ENCODE measurements at places on chromosomes 2 and 18.

DNA sequence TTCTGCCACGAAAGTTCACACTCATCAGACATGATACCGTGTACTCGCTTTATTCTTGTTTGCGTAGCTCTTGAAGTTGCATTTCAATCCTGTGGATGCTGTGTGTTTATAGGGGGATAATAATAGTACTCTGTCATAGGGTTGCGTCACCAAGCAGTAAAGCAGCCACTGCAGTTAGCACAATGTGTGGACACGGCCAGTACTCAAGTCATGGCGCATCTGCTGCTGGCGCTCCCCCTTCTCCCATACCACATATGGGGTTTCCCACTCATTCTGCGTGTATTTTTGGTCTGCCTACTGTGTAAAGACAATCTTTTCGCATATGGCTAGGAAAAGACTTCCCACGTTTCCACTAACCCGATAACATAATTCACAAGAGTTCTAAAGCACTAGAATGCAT, 2.1 kb upstream of the ZBTB14 start:
- DNase-seq: no peak

GRCh38 chr2:31324016-31324633, 90.2 kb downstream of the EHD3 start:
- no peak for DNase-seq

DNA sequence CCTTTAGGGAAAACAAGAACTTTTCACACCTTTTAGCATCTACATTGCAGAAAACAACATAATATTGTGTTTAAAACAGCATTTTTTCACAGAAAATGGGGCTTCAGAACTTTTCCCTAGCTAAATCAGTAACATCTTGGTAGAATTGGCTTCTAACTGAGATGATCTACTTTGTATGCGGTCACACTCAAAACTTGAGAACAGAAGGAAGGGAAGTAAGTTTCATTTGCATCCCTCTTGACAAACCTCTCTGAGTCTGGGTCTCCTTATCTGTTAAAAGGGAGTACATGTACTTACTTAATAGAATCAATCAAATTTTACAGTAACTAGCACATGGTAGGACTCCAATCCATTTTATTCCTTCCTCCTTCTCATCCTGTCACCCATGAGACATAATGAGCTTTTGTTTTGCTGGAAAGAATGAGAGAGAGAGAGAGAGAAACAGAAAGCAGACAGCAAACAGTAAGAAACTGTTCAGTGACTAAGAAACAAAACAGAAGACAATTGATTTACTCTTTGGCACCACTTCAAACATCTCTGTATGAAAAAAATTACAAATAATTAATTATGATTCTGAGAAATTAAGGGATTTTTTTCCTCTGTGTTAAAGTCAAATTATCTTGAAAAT, 387.3 kb downstream of the SATB2 start:
- DNase-seq: no peak

DNA sequence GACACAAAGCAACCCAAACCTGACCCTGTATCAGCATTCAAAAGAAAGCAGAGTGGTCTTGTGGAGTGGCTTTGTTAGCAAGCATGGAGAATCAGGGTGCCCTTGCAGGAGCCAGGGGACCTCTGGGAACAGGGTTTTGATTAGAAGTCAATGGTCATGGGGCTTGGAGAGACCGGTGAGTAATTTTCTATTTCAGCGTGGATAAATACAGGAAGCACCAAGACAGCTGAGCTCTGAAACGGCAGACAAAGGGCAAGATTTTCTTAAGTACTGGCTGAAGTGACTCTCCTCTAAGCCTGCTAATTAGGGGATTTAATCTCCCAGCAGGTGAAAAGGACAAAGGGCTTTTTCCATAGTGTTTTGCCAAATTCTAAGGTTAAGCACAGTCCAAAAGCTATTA, 78.0 kb upstream of the GAREM1 start:
- no peak for DNase-seq

- no peak for DNase-seq
These were observed at the start of gene CCL20 for GRCh38 chr2:227813562-227814353. TSS of gene CCL20 (plus strand) at chr2:227813842. CDS start at chr2:227813912, 70 bp downstream.

GRCh38 chr18:8911408-8912340, 190.8 kb upstream of the NDUFV2 start:
- DNase-seq: no peak

- DNase-seq: no peak
These were observed 22.3 kb downstream of the MGAT4A start for GRCh38 chr2:98708396-98709186.

- peak; percentile 51 for DNase-seq
These were observed 470.6 kb upstream of the MEX3C start for GRCh38 chr18:51668101-51668500.

GRCh38 chr18:32753656-32754260, 19.1 kb downstream of the KLHL14 start:
- DNase-seq: no peak

- no peak for DNase-seq
These were observed 158.4 kb downstream of the BCL2 start for GRCh38 chr18:63161032-63161760.

DNA sequence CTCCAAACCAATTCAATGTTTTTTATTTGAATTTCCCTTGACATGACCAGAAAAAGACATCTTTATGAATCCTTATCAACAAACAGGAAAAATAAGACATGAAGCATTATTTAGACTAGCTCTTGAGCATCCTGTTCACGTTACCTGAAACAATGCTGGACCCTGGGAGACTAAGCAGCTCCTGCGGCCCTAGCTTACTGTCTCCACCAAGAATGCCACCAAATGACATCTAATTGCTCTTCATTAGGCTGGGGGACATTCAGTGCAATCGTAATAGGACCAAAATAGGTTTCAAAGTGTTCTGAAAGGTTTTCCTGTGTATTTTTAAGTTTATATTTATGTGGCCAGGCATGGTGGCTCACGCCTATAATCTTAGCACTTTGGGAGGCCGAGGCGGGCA, 25.5 kb downstream of the NFE2L2 start:
- no peak for DNase-seq

DNA sequence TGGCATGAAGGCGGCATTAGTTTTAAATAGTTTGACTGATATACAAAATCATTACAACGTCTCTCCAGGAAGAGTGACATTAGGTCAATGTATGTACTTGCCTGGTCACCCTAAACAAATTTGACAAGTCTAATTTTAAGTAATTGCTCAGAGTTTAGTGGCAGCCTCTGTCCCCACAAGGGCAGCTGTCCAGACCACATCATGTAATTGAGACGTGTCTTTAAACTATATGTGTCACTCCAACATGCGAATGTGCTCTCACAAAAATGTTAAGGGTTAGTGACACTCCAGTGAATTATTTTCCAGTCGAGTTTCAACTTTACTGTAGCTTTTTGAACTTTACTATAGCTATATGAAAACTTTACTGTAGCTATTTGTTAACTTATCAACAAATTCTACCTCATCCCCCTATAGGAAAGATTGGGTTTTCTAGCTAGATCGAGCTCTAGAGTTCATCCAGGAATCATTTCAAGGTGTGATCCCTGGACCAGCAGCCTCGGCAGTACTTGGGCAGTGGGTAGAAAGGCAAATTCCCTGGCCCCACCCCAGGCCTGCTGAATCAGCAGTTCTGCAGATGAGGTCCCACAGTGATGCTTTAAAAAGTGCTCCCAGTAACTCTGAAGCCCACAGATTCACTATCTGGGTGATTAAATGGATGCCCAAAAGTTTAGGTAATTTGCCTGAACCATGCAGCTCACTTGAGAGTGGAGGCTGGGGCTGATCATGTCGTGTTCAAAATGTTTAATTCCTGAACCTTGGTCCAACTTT, 66.4 kb upstream of the POU3F3 start:
- no peak for DNase-seq

GRCh38 chr2:58974426-58974825, 733.3 kb upstream of the FANCL start:
- DNase-seq: no peak

GRCh38 chr2:64876137-64876647, 113.0 kb upstream of the SLC1A4 start:
- DNase-seq: no peak

GRCh38 chr18:2966560-2966959, 46.4 kb downstream of the LPIN2 start:
- no peak for DNase-seq

GRCh38 chr18:13465476-13465875, 246.9 kb downstream of the LDLRAD4 start:
- DNase-seq: peak; percentile 36

- no peak for DNase-seq
These were observed 10.9 kb downstream of the POLI start for GRCh38 chr18:54280220-54280569.

DNA sequence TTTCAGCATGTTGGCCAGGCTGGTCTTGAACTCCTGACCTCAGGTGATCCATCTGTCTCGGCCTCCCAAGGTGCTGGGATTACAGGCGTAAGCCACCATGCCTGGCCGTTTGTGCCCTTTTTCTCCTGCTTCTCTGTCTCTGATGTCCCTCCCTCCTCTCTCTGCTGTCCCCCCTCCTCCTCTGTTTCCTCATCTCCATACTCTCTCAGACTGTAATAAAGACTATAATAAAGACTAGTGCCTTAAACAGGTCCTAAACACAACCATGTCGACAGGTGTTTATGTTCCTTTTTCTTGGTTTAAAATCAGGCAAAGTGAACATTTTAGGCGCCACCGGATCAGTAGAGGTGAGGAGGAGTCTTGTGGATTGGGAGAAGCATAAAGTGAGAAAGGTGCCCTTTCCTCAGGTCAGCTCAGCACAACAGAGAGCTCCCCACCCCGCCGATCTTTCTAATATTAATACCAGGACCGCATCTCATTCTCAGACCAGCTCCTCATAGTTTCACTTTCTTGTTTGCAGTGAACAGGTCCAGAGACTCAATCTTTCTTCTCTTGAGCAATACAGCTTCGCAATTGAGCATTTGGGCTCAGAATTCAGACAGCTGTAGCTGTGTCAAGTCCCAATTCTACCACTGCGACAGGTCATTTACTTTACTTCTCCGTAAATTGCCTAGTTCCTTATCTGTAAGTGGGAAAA, 23.7 kb downstream of the TIMM21 start:
- no peak for DNase-seq

- peak; percentile 56 for DNase-seq
These were observed 27.3 kb downstream of the ZAP70 start for GRCh38 chr2:97740590-97741182.

DNA sequence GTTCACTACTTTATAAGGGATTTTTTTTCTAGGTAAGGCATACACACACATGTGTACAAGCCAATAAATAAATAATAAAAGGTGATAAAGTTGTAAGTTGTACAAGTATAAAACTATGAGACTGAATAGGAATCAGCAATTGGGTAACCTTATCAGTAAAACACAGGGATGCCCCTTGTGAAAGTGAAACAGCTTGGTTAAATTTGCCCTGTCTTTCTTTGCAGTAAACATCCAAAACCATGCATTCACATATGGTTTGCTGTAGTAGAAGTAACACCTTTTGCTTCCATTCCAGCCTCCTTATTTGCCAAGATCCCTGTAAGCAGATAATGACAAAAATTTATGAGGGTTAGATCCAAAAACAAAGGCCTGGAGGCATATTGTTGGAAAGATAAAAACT, 44.3 kb upstream of the NEUROD1 start:
- no peak for DNase-seq

DNA sequence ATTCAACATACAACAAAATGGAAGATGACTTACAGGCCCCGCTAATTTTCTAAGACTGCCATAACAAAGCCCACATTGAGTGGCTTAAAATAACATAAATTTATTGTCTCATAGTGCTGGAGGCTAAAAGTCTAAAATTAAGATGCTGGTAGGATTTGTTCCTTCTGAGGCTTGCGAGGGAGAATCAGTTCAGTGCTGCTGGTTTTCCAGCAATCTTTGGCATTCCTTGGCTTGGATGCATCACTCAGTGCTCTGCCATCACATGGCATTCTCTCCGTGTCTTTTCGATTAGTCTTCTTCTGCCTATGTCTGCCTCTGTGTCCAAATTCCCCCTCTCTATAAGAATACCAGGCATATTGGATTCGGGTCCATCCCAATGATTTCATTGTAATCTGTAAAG, 959.3 kb upstream of the TMEFF2 start:
- DNase-seq: no peak

- DNase-seq: no peak
These were observed 455.4 kb upstream of the LRRTM4 start for GRCh38 chr2:77977471-77978063.

GRCh38 chr18:37335409-37335736, 230.2 kb downstream of the CELF4 start:
- no peak for DNase-seq

DNA sequence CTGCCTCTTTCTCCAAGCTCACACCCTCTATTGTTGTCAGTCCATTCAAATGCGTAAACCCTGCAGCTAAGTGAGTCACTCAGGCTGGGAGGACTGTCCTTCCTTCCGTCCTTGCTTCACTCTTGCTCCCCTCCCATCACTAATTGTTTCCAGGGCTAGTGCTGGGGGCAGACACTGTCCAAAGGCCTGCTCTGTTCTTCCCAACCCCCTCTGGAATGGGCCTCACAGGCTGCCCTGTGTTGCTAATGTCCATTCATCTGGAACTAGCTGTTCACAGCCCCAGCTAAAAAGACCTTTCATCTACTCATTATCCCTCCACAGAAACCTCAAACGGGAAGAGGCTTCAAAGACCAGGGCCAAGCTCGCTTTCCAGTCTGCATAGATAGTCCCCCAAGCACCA, 31.9 kb upstream of the NRP2 start:
- DNase-seq: no peak

- no peak for DNase-seq
These were observed 11.8 kb downstream of the GULP1 start for GRCh38 chr2:188303363-188304031.

DNA sequence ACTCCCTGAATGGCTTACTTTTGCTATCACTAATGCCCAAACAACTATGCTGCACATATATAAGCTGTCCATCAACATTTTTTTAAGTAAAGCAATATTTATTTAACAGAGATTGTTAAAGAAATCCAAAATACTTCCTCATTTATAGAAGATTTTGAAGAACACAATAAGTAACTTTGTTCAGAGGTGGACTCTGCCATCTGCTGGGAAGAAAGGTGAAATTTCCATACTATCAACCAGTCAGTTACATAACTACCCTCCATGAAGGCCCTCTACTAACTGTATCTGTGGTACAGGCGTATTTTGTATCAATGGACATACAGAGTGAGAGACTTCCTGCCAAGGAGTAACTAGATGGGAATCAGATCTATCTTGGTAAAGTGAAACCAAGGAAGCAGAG, 106.0 kb downstream of the DTNB start:
- no peak for DNase-seq

- DNase-seq: no peak
These were observed 67.0 kb downstream of the ASAP2 start for GRCh38 chr2:9273486-9274130.

GRCh38 chr2:47531378-47532042, 128.6 kb downstream of the MSH2 start:
- DNase-seq: no peak

GRCh38 chr2:70541481-70542020, 12.1 kb downstream of the TGFA start:
- no peak for DNase-seq

Measured in Right ventricle myocardium superior (tissue), 1 donor.